NCI-H524 (cell line): ENCODE measurements at places on chromosomes 12 and 14.

DNA sequence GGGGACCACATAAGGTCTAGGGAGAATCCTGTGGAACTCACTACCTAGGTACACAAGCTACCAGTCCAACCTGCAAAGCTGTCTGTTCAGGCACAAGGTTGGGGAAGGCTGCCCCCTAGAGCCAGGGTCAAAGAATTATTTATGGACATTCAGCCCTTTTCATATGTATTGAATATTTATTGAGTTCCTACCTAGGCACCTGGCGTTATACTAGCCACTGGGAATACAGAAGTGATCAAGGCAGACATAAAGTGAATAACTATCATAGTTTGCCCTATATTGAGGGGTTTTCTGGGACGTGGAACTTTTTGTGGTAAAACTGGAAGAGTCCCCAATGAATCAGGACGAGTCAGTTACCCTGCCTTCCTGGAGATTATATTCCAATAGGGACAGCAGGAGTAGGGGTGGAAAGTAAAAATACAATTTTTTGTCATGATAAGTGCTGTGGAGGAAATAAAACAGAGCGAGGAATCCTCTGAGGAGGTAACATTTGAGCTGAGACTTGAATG lies 5.8 kb upstream of the SLC48A1 start:
- no peak for DNase-seq

- no peak for DNase-seq
Measured at GRCh38 chr12:107523775-107524535, 161.6 kb upstream of the PWP1 start.

- DNase-seq: no peak
Measured at GRCh38 chr12:132739600-132740312, 21.9 kb downstream of the ANKLE2 start.

DNA sequence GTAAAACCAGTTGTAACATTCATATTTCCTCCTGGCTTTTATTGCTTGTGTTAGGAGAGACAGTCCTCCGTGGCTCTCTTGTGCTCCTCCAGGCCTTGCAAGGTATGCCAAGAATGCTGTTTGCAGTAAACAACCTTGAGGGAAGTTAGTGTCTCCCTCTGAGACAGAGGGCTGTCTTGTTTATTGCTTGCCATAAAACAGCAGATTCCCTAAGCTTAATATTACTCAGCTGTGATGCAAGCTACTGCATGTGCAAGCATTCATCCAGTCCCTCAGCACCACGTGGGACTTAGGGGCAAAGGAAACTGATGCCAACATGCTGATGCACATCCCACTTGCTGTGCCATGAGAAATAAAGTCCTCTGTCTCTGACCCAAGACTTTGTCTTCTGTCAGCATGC lies 6.6 kb downstream of the POMT2 start:
- DNase-seq: no peak

DNA sequence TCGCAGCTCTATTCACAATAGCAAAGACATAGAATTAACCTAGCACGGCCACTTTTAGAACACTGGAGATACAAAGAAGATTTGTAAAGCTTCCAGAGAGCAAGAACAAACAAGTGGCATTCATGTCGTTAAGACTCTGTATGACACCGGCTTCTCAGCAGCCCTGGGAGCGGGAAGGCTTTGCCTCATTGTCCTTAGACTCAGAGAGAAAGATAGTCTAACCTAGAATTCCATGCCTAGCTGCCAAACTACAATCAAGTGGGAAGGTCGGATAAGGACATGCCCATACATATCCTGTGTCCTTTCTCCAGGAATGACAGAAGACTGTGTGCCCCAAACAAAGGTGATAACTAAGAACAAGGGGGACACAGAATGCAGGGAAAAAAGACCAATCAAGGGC lies 1038.3 kb downstream of the BCL11B start:
- DNase-seq: no peak

DNA sequence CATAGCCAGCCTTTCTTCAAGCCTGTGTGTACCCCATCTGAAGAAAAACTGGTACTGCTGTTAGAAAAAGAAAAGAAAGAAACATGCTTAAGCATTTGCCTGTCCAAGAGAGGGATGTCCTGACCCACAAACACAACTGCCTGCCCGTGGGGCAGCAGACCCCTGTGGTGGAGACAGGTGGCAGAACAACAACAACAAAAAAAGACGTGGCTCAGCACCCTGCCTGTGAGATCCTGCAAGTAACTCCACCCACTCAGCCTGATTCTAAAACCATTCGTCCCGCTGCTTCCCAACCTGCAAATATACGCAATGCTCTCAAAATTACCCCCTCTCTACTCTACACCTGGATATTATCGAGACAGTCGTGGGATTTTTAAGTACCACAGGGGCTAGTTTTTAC lies 64.9 kb upstream of the ZDHHC17 start:
- DNase-seq: no peak

DNA sequence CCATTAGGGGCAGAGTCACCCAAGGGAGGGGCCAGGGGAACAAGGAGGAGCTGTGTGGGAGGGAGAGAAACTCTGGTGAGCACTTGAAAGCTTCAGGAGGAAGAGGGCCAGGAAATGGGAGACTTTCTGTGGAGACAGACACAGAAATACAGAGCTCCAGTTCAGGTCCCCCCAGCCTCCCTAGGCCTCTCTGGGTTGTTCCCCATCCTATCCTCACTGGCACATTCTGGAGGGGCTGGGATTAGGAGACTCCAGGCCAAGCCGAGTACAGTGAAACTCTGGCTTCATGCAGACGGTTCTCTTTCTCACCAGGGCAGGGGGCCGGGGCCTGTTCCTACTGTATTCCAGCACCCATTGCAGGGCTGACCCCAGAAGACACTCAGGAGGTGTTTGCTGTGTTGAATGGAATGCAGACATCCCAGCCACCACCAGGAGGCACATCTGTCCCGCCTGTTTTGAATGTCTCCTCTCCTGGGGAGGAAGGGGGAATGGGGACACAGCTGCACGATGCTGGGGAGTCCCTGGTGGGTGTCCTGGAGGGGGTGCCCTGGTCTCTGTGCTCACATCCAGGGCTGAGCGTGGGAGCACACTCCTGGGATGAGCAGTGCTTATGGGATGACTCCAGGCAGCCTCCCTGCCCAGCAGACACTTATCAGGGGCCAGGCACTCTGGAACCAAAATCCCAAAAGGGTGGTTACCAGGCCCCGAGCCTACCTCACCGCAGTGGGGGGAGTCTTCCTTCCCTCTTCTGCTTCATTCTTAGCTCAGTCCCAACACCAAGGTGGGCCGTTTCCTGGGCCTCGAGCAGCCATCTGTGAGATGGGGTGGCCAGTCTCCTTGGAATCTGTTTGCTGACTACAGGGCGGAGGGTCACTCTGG lies 5.5 kb upstream of the KRT84 start:
- DNase-seq: peak; percentile 47

DNA sequence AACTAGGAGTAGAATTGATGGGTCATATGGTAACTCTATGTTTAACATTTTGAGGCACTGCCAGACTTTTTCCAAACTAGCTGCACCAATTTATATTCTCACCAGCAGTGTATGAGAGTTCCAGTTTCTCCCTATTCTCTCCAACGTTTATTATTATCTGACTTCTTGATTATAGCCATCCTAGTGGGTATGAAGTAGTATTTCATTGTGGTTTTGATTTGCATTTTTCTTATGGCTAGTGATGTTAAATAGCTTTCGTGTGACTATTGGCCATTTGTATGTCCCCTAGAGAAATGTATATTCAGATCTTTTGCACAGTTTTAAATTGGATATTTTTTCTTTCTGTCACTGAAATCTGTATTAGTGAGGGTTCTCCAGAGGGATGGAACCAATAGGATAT lies 37.8 kb downstream of the HELB start:
- no peak for DNase-seq

DNA sequence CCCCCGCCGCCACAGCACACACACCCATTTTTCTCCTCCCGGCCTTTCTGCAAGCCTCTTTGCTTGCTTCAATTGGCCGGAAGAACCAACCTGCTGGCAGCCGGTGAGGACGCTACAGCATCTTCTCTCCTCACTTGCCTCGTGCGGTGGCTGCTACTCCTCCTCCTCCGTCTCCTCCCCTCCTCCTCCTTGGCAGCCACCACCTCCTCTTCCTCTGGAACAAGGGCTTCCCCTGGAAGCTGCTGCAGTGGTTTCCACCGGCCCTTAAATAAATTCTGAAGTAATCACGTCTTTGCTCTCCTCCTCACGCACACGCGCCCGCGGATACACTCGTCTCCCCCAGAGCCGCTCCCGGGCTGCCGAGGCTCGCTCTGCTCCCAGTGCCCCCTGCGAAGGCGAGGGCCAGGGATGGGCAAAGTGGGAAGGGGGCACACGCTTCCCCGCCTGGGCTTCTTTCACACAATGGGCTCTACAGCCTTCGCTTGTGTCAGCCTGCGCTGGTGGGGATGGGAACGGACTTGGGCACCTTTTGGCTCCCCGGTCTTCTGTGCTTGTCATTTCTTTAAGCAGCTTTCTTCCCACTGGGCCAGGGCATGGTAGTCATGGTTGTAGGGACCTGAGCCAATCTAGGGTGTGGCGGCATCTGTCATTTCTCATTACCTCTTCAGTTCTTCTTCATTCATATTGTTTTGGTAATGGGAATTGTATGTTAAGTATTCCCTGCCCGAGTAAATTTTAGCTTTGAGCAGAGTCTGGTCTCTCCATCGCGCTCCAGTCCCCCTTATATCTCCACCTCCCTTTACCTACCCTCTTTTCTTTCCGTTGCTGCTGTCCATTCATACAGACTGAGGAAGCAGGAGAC lies at the start of gene PPFIA2:
Gene PPFIA2 (minus strand): TSS at position 161 of the 862 bp plus-strand sequence.
- peak; percentile 75 for DNase-seq

DNA sequence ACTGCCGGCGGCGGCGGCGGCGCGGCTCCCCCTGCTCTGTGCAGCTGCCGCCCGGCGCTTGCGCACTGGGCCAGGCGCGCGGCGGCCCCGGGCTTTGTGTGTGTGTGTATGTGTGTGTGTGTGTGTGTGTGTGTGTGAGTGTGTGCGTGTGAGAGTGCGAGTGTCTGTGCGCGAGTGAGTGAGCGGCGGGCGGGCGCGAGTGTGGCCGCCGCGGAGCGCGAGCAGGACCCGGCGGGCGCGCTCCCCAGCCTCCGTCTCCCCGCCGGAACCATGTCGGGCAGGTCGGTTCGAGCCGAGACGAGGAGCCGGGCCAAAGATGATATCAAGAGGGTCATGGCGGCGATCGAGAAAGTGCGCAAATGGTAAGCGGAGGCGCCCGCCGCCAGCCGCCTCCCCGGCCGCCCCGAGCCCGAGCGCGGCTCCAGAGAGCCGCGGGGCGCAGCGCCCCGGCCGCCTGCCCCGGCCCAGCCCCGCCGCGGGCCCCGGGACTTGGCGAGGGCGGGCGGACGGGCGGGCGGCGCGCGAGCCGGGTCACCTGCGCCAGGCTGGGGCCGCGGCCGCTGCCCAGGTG lies at the start of gene BCL7A:
Gene BCL7A (plus strand): TSS at position 63 of the 571 bp plus-strand sequence. CDS start 208 bp downstream, at position 271.
- peak; percentile 60 for DNase-seq

DNA sequence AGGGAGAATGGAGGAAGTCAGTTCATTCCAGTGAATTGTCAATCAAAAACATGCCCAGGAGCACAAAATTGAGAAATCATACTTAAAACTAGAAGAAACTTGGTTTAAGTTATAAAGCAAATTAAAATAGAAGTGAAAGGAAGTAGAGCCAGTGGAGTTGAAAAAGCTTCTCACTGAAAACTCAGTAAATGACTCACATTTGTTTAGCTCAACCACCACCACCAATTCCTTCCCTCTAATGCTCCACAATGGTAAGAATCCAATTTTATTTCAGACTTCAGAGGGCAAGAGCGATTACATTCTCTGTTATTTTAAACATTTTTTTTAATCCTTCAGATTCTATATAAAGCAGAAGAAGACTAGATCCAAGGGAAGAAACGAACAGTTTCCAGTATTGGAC lies 19.4 kb downstream of the UTP20 start:
- DNase-seq: no peak

DNA sequence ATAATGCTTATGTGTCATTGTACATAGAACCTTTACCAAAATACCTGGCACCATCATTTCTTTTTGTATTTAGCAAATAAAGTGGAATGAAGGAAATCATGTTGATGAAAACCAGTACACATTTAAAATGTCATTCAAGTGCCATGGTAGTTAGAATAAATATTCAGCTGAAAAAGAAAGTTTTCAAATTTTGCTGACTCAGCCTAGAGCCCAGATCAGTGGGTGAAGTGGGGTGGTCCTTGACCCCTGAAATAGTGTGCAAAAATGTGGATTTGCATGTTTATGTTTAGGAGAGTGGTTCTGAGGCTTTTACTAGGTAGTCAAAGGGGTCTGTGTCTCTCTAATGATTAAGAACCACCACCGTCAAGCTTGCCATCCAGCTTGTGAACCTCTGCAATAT lies 418.7 kb downstream of the ETNK1 start:
- no peak for DNase-seq

GRCh38 chr14:97021571-97022168 lies 224.5 kb downstream of the VRK1 start:
- peak; percentile 15 for DNase-seq

GRCh38 chr14:100072783-100073346 lies 7.6 kb downstream of the EVL start:
- DNase-seq: no peak

DNA sequence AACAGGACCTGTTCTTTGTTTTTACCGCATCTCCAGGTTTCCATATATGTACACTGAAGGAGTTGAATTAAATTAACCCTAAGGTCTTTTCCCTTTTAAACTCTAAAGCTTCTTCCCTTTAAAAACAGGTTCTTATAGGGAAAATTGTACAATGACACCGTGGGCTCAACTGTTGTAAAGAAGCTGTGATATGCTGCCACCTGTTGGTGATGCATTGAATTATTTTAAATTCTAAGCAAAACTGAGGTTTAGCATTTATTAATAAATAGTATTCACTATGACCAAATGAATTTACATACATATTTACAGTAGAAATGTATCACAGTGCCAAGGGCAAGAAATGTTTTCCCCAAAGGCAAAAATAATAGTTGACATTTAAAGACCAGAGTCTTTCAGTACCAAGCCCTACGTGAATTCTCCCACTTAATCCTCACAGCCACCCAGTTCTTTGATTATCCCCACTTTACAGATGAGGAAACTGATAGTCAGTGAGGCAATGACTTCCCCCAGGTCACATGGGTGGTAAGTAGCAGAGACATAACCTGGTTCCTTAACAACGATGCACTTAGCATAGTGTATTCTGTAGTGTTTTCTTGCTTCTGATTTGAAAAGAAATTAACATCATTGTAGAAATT lies 35.7 kb upstream of the TMEM263 start:
- DNase-seq: peak; percentile 45

DNA sequence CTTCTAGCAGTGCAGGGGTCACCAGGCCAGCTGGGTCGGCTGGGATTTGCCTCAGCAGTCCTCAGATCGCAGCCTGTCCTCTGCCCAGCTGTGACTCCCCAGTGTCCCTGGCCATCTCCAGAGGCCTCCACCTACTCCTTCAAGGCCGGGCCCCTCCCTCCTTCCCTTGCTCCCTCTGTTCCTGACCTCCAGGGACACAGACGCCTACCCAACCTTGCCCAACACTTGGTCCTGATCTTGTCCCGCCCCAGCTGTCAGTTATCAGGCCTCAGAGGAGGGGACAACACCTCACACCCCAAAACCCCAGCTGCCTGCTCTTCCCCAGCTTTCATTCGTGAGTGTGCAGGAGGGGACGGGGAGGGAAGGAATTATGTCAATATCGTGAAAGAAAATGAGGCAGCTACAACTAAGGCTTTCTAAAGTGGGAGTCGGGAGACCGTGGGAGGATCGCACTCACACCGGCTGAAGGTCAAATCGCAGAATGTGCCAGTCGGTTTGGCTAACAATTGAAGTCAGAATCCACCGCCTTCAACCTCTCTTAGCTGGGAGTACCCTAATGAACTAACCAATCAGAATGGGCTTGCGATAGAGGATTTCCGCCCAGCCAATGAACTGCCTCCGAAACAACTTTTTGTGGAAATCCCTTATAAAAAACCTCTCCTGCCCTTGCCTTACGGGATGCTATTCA lies 9.4 kb upstream of the PLBD2 start:
- DNase-seq: no peak

- DNase-seq: no peak
Measured at GRCh38 chr12:27511723-27512045, 12.3 kb upstream of the PPFIBP1 start.

- no peak for DNase-seq
Measured at GRCh38 chr12:100576331-100577036, 3.0 kb downstream of the GAS2L3 start.
